WTC11 (cell line): ENCODE measurements at places on chromosomes 11 and 22. TPM values are rescaled to one million over a fixed set of nuclear protein-coding genes. Genes with fewer than 3 reads are reported as not detected.

CCDC73 gene
- total RNA-seq, result not detected in 3 replicates

DNA sequence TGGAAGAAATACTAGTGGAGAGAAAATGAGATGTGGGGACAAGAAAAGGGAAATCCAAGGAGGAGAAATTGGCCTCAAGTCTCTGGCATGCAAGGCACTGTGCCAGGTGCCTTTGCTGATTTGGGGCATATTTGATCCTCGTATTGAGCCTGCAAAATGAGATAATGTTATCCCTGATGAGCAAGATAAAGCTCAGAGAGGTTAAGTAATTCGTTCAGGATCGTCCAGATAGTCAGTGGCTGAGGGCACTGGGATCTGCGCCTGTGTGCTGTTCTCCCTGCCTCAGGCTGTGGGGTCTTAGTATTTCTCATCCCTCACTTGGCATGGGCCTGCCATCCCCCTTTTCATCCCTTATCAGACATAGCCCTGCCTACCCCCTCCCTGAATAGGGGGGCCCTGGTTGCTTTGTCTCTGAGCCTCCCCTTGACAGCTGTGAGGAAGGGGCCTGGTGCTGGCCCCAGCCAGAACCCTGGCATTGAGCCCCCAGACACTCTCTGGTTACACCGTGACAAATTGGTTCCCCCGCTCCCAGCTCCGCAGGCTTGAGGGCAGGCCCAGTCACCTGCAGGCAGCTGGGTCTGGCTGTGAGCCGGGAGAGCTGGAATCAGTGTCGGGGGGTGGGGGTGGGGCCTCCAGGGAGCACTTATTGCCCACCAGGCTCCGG, 85.7 kb downstream of the NECTIN1 start:
- no peak for DNase-seq

DNA sequence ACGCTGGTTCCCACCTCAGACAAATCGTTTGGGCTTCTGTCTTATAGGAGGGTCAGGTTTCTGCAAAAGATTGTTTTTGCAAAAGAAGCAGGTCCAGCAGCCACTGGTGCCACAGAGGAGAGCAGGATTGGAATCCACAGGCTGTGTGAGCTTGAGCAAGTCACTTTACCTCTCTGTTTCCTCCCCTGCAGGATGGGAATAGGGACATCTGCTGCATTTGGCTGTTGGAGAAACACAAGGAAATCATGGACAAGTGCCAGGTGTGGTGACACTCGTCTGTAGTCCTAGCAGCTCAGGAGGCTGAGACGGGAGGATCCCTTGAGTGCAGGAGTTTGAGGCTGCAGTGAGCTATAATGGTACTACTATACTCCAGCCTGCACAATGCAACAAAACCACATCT, 422.6 kb downstream of the MN1 start:
- DNase-seq, result no peak

- no peak for DNase-seq
Measured at GRCh38 chr11:19087658-19088057, 27.1 kb upstream of the MRGPRX2 start.
